ENCODE measurements at places on chromosomes 7 and 10. TPM values are rescaled to one million over a fixed set of nuclear protein-coding genes. Genes with fewer than 3 reads are reported as not detected.

- DNase-seq = no peak
Measured at GRCh38 chr7:50304129-50304910, at the start of gene IKZF1. Gene IKZF1, plus strand, starts transcription at chr7:50304716. Its CDS starts 14,346 bp downstream, at chr7:50319062.

GRCh38 chr7:139427029-139427420 lies 56.4 kb downstream of the KLRG2 start:
- no peak for DNase-seq

The CALML3 gene
- total RNA-seq = 9.8 TPM

The MMD2 gene
- not detected for total RNA-seq

The AKR1C4 gene
- not detected for total RNA-seq

DNA sequence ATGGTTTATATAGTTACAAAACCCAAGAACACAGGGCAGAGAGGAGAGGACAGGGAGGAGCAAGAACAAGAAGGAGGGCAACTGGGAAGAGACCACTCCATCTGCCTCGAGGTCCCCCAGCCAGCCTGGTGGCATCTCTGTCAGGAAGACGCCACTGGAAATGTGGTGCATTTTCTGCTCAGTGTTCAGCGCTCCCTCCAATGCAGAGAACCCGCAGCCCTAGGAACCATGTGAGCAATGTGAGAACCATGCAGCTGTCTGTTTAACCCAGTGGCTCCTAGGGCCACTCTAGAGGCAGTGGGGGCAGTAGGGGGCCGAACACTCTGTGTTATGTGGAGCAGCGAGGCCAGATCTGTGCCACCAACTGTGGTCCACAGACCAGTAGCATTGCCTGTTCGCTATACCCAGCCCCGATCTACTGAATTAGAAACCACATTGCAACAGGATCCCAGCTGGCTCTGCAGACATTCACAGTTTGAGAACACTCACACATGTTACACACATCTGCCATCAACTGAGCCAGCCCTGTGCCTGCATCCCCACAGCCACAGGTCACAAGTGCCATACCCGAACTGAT lies 110.2 kb downstream of the CPXM2 start:
- no peak for DNase-seq

DNA sequence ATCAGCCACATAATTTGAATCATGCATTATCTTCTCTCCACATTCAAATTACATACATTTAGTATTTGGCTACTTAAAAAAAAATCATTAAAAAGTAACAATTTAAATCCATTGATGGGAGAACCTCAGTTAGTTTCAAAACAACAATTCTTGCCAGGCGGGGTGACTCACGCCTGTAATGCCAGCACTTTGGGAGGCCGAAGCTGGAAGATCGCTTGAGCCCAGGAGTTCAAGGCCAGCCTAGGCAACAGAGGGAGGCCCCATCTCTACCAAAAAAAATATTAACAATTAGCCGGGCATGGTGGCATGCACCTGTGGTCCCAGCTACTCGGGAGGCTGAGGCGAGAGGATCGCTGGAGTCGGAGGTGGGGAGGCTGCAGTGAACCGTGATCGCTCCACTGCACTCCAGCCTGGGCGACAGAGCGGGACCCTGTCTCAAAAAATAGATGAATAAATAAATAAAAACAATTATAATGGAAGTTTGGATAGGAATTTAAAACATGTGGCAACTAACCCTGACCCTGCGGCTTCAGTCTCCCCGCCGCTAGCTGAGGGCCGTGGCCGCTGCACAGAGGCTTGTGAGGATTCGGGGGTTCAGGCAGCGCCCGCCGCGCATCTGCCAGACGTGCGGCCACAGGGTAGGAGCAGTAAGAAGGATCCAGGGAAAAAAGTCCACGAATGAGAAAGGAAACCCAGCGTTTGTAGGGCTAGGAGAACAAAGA lies 1.1 kb upstream of the CSGALNACT2 start:
- DNase-seq = no peak

The HGF gene
- total RNA-seq = 4.7 TPM

The ABCC2 gene
- total RNA-seq = 2.1 TPM

DNA sequence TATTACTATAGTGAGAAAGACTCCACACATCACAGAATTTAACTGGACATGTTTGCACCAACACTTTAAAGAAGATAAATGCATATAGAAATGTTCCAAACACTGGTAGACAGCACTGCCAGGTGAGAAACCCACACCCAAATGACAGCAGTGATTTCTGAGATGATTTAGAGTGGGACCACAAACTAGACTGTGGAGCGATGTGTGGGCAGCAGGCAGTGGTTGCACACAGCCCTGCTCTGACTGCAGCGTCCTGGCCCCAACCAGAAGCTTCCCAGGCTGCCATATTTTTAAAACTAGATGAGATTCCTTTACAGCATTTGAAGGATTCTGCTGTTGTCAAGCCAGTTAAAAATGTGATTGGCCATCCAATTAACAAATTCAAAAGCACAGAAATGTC lies 47.7 kb upstream of the COMMD3 start:
- no peak for DNase-seq

The TRIM50 gene
- total RNA-seq = 0.20 TPM

GRCh38 chr7:93690021-93690420 lies 115.5 kb upstream of the CALCR start:
- DNase-seq = no peak

DNA sequence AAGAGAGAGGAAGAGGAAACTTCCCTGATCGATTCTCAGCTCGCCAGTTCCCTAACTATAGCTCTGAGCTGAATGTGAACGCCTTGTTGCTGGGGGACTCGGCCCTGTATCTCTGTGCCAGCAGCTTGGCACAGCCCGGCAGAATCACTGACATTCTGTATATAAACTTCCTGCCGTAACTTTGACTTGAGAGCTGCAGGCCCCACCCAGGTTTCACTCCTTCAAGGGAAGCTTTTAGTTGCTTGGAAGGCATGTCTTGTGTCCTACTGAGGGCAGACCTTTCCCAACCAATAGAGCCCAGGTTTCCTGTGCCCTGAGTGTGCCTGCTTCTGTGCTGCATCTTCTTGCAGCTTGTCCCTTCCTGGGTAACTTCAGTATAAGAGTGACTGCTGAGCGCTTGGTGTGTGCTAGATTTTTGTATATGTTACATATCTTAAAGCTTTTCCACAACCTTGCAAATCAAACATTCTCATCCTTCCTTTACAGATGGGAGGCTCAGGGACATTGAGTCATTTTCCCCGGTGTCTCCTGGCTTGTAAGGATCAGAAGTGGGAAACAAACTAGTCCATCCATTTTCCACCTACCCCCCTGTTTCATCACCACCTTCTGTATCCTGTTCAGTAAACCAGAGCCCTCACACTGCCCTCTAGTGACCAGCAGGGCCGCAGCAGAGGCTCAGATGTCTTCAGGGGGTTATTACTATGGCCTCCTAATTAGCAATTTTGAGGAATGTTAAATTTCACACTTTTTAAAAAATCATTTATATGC lies 225.2 kb upstream of the PRSS58 start:
- DNase-seq = no peak

GRCh38 chr7:117772421-117772820 lies 100.8 kb downstream of the CTTNBP2 start:
- DNase-seq = no peak

DNA sequence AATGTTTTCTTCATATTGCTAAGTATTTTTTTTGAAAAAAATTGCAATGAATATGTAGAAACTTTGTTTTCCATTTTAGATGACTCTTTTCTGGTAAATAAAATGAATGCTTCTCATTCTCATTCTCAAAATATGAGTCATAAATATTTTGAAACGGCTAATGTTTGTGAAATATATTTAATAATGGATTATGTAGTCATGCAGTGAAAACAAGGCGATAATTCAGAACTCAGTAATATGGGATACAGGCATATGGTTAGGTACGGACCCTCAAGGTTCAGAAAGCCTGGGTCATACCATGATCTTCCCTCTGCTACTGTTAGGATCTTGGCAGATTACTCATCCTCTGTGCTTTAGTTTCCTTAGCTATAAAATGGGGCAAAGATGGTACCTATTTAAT lies 46.2 kb upstream of the SLC39A12 start:
- no peak for DNase-seq

DNA sequence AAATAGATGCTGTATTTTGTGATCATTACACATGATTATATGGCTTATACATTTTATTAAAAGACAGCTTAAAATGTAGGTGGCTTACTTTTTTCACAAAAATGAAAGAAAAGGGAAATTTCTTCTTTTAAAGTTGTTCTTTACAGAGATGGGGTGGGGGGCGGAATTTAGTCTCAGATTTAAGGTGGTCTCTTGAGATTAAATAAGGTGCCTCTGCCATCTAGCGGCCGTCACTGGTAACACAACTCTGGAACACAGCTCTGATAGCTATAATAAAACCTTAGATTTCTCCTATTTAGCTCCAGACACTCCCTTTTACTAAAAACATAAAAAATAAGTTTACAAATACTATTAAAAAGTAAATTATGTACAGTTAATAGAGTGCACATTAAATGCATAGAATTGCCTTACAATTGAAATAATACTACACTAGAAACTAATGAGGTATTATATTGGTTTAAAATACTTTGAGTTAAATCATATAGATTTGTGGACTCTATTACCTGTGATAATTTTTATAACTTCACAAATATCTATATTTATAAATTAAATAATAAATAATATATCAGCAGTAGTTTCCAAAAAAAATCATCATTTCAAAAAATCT lies 210.9 kb downstream of the DGKB start:
- DNase-seq = no peak

The JAKMIP3 gene
- total RNA-seq = 0.39 TPM

The SSC4D gene
- total RNA-seq = 0.89 TPM

- DNase-seq = peak; percentile 78
Measured at GRCh38 chr7:83976302-83976701, 218.3 kb downstream of the SEMA3A start.

DNA sequence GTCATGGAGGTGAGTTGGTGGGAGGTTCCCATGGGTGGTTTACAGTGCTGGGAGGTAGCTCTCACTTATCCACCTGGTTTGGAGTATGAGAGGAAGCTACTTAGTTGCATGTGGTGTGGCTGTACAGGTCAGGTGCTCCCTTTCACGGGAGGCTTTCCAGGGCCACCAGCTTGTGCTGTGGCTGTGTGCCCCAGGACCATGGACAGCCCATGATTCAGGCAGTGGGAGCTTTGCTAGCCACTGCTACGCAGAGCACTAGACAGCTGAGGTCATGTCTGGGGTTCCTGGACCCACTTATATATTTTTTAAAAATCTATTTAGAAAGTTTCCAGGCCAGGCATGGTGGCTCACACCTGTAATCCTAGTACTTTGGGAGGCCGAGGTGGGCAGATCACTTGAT lies 42.5 kb upstream of the KCNMA1 start:
- no peak for DNase-seq

- DNase-seq = no peak
Measured at GRCh38 chr10:101818872-101819633, 809 bp upstream of the OGA start.

DNA sequence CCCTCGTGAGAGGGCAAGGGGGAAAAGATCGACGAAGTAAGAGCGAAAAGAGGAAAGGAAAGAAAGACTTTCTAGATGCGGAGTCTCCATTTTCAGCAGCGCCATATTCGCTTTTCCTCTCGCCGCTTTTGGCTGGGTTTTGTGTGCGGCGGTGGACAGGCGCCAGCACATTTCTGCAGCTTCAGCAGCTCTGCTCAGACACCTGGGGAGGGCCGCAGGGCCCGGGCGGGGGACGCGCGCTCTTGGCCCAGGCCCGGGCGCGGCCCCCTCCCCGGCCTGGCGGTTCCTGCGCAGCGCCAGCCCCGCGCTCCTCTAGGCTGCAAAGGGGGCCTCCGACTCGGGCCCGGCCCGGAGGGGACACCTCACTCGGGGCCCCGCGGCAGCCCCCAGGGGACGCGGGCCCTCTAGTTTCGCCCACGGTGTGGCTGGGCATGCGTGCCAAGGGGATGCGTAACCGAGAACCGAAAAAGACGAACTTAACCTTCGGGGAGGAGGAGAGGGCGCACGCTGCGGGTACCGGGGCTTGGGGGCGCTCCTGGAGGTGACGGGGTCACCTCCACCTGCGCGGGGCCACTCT lies 34.5 kb upstream of the EBLN1 start:
- peak; percentile 65 for DNase-seq

- DNase-seq = no peak
Measured at GRCh38 chr10:121189066-121189465, 337.9 kb downstream of the WDR11 start.

The WEE2 gene
- total RNA-seq = 0.10 TPM

The ZNF727 gene
- total RNA-seq = 0.30 TPM

GRCh38 chr7:55046582-55047342 lies 27.9 kb downstream of the EGFR start:
- no peak for DNase-seq

The SLC16A9 gene
- 6.5 TPM for total RNA-seq

DNA sequence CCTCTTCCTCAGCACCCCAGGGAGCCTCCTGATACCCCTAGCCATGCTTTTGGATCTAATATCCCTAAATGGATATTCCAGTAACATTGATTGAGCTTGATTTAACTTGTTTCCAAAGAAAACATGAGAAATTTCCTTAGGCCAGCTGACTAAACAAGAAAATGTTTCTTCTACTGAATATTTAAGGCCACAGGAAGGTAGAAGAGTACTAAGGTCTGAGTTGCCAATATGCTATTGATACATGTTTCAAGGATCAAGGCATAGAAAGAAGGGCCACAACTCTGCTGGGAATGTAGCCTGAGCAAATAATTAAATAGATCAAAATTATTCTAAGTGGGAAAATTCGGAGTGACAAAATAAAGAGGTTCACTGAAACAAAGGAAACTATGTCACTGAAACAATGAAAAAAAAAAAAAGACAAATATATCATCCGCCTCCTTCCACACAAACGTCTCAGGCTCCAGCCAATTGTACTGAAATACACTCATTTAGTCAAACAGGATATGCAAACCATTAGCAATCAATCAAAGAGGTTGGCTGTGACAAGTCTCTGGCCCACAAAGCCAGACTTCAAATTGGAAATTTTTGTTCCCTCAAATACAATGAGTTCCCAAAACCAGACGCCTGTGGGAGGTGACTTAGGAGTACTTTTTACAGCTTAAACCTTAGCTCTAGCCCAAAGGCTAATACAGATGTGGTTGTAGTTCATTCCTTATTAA lies 396.2 kb downstream of the HTR7 start:
- no peak for DNase-seq

DNA sequence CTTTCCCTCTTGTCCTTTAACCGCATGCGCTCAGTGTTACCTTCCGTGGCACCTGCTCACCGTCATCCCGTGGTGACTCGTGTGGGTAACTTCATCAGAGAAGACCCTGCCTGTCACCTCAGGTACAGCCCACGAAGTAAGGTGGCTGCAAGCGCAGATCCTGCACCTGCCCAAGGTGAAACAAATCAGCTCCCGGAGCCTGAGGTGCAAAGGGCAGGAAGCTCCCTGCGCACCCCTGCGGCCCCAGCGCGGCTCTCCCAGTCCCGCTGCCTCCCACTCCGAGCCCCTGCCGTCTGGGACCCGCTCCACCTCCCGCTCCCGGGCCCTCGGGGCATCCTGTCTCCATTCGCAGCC lies 110.9 kb upstream of the LANCL2 start:
- no peak for DNase-seq

DNA sequence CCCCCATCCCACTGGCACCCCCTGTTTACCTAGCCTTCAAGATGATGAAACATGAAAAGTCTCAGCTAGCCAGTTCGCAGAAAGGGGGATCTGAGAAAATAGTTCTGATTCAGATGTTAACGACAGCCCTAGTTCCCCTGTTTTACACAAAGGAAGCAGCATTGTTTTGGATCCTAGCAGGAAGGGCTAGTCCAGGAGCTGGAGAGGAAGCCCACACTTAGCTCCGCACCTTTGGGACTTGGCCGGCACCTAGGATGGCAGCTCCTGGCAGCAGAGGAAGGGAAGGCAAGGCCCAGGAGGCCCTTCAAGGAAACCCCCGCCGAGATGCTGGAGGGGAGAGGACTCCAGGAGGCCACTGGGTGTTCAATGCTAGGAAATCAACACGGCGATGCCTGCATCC lies 29.0 kb upstream of the MGMT start:
- no peak for DNase-seq

GRCh38 chr10:73480158-73480557 lies 15.7 kb downstream of the PPP3CB start:
- DNase-seq = no peak

Measured in skin of body (tissue), 3 donors.